Cardiac muscle cell (in vitro differentiated cells and primary cell): ENCODE measurements at places on chromosomes 4 and X. TPM values are rescaled to one million over a fixed set of nuclear protein-coding genes. Genes with fewer than 3 reads are reported as not detected.

The RAB39B gene
- 1.7 and 2.1 TPM in 2 replicates for total RNA-seq

The KANTR gene
- 5.8 and 17.0 TPM in 2 replicates for total RNA-seq

DNA sequence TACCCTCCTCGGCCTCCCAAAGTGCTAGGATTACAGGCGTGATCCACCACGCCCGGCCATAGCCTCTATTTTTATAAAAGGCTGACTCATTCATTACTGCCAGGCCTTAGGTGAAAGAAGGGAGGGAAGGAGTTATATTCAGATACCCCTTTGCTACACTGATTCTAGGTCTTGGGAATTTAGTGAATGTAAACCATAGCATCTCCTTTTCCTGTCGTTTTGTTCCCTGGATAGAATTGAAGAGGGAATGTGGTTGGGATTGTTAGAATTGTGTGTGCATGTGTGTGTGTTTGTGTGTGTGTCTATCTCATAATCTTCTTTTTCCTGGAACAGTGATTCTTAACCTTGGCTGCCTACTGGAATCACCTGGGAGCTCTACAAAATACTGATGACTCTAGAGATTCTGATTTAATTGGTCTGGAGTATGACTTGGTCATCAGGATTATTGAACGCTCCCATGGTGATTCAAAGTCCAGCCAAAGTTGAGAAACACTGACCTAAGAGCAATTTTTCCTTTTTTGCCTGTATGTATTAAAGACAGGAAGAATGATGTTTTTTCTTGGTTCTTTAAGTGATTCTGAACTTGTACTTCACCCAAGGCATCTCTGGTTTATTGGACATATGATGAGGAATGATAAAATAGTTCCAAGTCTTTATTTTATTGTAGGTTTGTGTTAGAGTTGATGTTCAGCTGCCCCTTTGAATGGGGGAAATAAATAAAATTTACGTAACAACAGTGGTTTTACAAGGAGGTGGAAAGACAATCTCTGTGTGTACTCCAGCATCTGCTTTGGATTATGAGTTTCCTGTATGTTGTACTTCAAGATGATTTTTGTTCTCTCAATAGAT, 37.0 kb downstream of the NAP1L5 start:
- H3K36me3 ChIP-seq: peaks cover 4% of the 10 kb centered on the region
- peak; percentile 19 for DNase-seq
- H3K4me1 ChIP-seq: no peaks in the 10 kb centered on the region
- H3K4me3 ChIP-seq: no peak overlapping the region

DNA sequence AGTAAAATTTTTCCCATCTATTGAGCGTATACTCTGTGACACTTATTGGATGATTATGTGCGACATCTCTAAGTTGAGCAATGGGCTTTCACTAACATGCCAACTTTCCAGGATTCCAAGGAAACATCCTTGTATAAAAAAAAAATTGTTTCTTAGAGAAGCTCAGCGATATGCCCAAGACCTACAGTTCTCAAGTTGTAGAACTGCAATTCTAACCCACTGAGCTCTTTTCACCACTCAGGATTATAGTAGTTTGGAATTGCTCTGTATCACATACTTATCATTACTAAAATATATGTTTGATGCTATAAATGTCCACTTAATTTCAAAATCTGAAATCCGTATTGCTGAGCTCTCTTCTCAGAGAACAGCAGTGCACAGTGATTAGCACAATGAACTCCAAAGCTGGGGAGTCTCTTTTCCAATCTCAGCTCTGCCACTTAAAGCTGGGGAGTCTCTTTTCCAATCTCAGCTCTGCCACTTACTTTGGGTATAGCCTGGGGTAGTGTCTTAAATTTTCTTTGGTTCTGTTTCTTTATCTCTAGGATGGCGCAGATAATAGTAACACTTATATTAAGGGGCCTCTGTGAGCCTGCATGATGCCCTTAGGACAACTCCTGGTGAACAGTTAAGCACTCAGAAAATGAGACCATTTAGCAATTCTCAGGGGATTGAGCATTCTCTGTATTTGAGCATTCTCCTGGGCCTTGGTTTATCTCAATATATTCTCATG, 1722.2 kb upstream of the AGA start:
- H3K27ac ChIP-seq: no peak overlapping the region
- no peak for DNase-seq

The TMEM271 gene
- total RNA-seq: not detected in 2 replicates

The CXCL3 gene
- total RNA-seq: not detected in 2 replicates

GRCh38 chr4:10048941-10049697, 27.8 kb upstream of the SLC2A9 start:
- no peaks in the 10 kb centered on the region for H3K27me3 ChIP-seq
- DNase-seq: no peak
- no peak overlapping the region for H3K27ac ChIP-seq
- H3K36me3 ChIP-seq: no peaks in the 10 kb centered on the region
- no peak overlapping the region for H3K4me3 ChIP-seq

DNA sequence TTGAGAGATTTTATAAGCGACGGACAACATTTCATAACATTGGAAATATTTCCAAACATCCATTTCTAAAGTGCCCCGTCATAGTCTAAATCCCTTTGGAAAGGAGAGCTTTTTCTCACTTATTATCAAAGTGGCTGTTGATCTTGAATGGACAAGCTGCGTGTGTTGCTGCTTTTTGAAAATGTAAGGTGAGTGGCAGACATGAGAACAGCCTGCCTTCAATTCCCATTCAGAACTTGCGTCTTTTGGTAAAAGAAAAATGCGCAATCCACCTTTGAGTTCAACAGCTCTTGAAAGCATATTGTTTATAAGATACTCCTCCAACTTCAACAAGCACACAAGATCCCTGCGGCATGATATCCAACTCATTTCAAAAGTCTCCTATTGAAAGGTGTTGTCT, 138.2 kb upstream of the PSAPL1 start:
- no peak overlapping the region for H3K4me3 ChIP-seq
- DNase-seq: no peak
- H3K36me3 ChIP-seq: no peaks in the 10 kb centered on the region
- no peaks in the 10 kb centered on the region for H3K4me1 ChIP-seq
- no peaks in the 10 kb centered on the region for H3K27me3 ChIP-seq
- H3K27ac ChIP-seq: no peak overlapping the region

GRCh38 chr4:55993994-55994663, 45.4 kb downstream of the CEP135 start:
- no peaks in the 10 kb centered on the region for H3K36me3 ChIP-seq
- H3K27ac ChIP-seq: no peak overlapping the region
- DNase-seq: no peak
- H3K27me3 ChIP-seq: no peaks in the 10 kb centered on the region

The PI4K2B gene
- total RNA-seq: 6.5 and 7.4 TPM in 2 replicates

GRCh38 chrX:154900323-154900722, 14.2 kb downstream of the F8A1 start:
- no peaks in the 10 kb centered on the region for H3K4me1 ChIP-seq
- no peaks in the 10 kb centered on the region for H3K36me3 ChIP-seq
- no peak overlapping the region for H3K4me3 ChIP-seq
- DNase-seq: no peak

GRCh38 chrX:115491766-115492165, 69.2 kb upstream of the PLS3 start:
- H3K36me3 ChIP-seq: no peaks in the 10 kb centered on the region
- no peaks in the 10 kb centered on the region for H3K4me1 ChIP-seq
- H3K4me3 ChIP-seq: no peak overlapping the region
- DNase-seq: peak; percentile 36
- H3K27me3 ChIP-seq: no peaks in the 10 kb centered on the region

- no peak overlapping the region for H3K27ac ChIP-seq
- DNase-seq: no peak
- no peak overlapping the region for H3K4me3 ChIP-seq
- no peaks in the 10 kb centered on the region for H3K36me3 ChIP-seq
- H3K4me1 ChIP-seq: peaks cover 6% of the 10 kb centered on the region
These were observed 2295.4 kb downstream of the ARAP2 start for GRCh38 chr4:33948921-33949320.

The CSAG3 gene
- not detected in 2 replicates for total RNA-seq

The SSX3 gene
- total RNA-seq: not detected in 2 replicates

- no peaks in the 10 kb centered on the region for H3K27me3 ChIP-seq
- no peak overlapping the region for H3K27ac ChIP-seq
- H3K4me1 ChIP-seq: no peaks in the 10 kb centered on the region
- peak; percentile 21 for DNase-seq
These were observed 559 bp downstream of the SLC9A7 start for GRCh38 chrX:46758163-46758955.

- no peaks in the 10 kb centered on the region for H3K4me1 ChIP-seq
- H3K27me3 ChIP-seq: no peaks in the 10 kb centered on the region
- DNase-seq: no peak
- no peak overlapping the region for H3K4me3 ChIP-seq
- no peak overlapping the region for H3K27ac ChIP-seq
These were observed 8.5 kb downstream of the PLAC1 start for GRCh38 chrX:134649770-134650169.

GRCh38 chrX:44459501-44459900, 83.2 kb downstream of the FUNDC1 start:
- no peaks in the 10 kb centered on the region for H3K4me1 ChIP-seq
- H3K27ac ChIP-seq: no peak overlapping the region
- no peaks in the 10 kb centered on the region for H3K36me3 ChIP-seq
- DNase-seq: no peak

The MAP3K15 gene
- total RNA-seq: 1.2 and 1.7 TPM in 2 replicates

The SMARCAD1 gene
- 17.2 and 20.6 TPM in 2 replicates for total RNA-seq
